BE2C (cell line): ENCODE measurements at places on chromosomes 4 and X.

DNA sequence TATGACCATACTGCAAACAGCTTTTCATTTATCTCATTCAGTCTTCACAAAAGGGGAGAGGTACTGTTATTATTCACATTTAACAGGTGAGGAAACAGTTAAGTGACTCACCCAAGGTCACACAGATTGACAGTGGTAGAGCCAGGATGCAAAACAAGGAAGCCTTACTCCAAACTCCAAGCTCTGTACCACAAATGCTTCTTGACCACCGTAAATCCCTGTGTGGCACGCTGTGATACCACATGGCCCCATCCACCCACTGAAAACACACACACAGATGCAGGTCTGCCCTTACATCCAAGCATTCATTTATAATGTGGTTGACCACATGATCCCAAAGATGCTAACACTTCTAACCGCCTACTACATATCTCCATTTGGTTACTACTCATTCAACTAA lies 129.5 kb downstream of the TSPAN5 start:
- no peak for DNase-seq

- DNase-seq = no peak
Measured at GRCh38 chr4:162699629-162700028, 467.1 kb downstream of the NAF1 start.

DNA sequence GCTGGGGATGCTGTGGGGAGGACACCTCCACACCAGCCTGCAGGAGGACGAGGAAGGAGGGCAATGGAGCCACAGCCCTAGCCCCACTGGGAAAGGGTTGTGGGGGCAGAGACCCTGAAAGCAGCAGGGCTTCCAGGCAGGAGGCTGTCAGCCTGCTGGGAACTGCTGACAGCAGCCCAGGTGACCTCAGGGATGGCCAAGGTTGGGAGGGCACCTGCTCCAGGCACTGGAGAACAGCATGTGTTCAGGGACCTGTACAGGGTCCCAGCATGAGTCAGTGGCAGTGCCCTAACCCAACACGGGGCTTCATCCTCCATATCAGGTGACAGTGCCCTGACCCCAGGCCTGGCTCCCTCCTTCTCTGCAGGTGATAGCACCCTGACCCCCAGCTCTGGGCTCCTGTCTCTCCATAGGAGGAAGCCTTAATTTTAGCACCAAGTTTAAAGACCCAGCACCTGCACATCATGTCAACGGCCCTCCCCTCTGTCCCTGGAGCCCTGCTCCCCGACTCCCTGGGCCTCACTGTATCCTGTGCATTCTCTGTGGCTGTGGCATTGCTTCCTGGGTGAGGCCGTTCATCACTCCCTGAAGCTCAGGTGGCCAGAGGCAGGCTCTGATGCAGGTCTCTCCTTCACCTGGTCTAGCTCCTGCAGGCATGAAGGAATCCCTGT lies 66.3 kb downstream of the CRMP1 start:
- no peak for DNase-seq

DNA sequence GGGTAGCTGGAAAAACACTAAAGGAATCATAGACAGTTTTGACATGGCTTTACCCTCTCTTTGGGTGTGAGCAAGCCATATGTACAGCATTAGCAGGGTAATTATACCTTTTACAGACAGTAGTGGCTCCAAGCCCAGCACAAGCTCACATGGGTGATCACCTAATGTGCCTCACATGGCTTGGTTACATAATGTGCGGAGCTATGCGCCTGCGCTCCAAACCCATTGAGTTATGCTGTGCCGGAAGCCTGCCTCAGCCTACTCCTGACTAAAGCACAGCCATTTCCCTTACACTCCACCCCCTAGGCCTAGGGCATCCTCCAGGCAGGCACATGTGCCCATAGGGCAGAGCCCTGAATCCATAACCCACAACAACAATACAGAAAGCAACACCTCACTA lies 6.5 kb upstream of the TSPAN5 start:
- DNase-seq = no peak

DNA sequence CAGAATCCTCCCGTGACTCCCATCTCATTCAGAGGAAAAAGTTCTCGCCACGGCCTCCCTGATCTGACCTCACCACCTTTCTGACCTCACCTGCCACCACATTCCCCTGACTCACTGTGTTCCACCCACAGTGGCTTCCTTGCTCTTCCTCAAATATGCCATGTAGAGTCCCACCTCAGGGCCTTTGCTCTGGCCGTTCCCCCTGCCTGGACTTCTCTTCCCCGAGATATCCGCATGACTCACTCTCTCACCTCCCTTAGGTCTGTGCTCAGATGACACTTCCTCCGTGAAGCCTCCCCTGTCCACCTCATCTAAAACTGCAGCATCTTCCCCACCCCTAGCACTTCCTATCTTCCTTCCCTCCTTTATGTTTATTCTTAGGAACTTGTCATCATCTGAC lies 7.2 kb upstream of the TSPYL2 start:
- DNase-seq = no peak

DNA sequence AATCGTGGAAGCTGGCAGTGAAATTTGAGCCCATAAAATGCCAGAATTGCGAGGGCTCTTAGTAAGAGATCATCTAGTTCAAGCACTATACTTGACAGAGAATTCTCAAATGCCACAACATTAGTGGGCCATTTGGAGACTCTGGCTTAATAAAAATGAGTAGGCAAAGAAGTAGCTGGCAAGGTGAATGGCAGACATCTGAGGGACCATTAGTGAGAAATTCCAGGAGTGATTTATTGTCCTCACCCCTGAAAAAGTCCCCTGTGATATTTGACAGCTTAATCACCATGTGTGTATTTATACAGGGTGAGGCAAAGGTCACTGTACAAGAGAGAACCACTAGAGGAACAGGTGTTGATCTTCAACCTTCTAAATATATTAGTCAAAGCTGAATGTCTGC lies 207.5 kb downstream of the CHRDL1 start:
- DNase-seq = no peak

DNA sequence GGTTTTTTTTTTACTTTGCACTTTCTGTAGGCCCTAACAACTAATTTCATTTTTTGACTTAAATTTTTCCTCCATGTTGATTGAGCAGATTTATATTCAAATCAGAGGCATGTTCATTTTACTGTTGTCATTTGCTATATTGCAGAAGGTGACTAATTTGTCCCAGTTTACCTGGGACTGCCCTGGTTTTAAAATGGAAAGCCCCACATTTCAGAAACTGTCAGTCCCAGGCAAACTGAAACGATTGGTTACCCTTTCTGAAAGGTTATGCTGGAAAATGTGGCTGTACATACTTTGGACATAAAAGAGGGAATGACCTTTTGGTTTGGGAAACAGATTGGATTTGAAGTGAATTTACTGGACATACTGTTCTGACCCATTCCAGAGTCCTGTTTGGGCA lies 160.0 kb downstream of the SPCS3 start:
- no peak for DNase-seq

- DNase-seq = no peak
Measured at GRCh38 chrX:139892512-139892911, 40.3 kb downstream of the ATP11C start.

DNA sequence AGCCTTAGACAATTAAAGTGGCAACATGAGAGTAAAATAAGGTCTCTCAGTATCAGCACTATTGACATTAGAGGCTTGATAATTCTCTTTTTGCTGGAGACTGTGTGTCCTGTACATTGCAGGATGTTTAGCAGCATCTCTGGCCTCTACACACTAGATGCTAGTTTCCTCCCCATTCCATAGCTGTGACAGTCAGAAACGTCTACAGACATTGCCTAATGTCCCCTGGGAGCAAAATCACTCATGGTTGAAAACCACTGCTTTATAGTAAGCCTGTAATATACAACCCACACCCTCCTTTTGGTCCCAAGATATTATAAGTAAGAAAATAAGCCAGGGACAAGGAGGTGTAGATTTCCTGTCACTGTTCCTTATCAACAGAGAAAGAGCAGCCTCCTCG lies 166.0 kb downstream of the FRMPD4 start:
- DNase-seq = no peak

GRCh38 chrX:148865277-148866210 lies 365.1 kb downstream of the AFF2 start:
- DNase-seq = no peak

- no peak for DNase-seq
Measured at GRCh38 chr4:87112063-87112462, 108.4 kb downstream of the KLHL8 start.

DNA sequence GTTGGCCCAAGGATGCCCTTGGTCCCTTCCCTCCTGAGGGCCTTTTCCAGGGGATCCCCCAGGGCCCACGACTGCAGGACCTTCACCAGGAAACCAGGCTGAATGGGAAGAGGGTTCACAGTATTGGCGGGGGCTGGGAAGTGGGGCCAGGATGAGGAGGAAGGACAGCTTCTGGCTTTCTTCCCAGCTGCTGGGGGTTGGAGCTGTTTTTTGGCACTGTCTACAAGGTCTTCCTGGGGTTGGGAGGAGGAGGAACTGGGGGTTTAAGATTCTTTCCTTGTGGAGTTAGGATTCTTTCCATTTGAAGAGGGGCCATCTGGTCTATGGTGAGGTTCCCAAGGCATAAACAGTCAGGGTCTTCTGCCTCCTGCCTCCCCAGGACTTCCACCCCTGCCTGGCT lies 64.8 kb downstream of the KIF4A start:
- no peak for DNase-seq

- no peak for DNase-seq
Measured at GRCh38 chr4:93466446-93466845, 362.1 kb upstream of the ATOH1 start.

DNA sequence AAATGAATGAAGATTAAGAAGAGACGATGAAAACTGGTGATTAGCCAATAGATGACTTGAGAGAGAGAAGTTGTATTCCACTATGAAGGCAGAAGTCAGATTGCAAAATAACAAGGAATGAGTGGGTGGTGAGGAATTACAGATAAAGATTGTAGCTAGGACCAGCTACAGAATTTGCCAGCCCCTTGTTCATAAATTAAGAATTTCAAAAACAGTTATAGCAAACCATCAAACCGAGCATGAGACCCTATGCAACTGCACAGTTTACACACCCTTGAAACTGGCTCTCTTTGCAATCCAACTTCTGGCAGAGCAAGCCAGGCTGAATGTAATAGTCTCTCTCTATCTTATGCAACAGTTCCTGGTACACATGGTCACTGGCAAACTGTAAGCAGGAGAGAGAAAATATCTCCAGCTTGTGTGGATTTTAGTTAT lies 35.2 kb downstream of the STAP1 start:
- no peak for DNase-seq

GRCh38 chr4:118173956-118174725 lies 139.9 kb downstream of the NDST3 start:
- no peak for DNase-seq

GRCh38 chr4:35500812-35501211 lies 743.5 kb downstream of the ARAP2 start:
- DNase-seq = no peak

DNA sequence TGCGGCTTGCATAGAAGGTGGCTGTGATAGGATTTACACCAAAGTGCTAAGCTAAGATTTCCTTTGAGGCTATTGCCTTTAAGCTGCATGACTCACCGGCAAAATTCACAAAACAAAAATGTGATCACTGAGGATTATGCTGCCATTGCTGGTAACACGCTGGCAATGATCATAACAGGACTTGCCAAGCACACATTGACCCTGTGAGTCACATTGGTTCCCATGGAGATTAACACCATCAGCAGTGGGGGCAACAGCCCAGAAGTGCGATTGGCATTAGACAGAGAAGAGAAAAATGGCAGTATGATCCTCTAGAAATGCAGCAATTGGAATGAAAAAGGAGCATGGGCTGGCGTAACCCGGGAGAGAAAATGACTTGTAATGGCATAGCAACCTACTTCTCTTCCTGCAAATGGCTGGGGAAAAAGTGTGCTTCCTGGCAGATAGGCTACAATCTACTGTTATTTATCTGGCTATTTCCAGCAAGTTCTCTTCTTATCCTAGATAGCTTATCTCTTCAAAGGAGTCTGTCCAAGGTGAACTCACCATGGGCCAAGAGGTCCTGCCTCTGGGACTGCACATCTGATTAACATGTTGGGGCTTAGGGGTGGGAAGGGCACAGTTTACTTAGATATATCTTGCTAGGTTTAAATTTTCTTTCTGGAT lies 314.2 kb upstream of the IGFBP7 start:
- DNase-seq = no peak

DNA sequence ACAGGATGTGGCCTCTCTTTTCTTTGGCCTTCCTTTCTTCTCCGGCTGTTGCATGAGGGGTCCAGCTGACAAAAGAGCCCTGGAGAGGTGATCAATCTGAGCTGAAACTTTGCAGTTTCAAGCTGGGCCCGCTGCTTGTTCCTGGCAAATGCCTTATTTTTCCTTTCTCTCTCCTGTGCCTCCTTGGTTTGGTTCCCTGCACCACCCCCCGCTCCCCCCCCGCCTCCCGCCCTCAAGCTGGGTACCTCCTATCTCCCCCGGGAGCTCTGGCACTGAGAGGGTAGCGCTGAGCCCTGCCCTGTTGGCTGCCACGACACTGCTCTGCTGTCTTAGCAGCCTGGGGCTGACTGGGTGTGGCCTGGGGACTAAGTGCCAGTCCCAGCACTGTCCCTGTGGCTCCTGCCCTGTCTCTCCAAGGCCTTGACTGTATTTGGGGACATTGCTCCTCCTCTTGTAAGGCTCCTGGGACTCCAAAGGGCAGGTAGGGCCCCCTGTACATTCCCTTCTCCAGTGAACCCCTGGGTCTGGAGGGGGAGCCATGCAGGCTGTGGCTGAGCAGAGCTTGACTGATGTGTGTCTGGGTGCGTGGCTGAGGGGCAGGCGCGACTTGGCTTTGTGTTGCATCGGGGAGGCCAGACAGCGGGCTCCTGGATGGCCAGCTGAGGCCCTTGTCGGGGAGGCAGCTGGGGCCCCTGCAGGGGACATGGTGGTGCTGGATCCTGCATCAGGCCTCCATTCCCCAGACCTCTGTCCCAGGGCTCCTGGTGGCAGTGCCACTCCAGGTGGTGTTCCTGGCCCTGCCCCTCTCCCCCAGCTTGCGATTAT lies 1.1 kb downstream of the PLXNA3 start:
- DNase-seq = peak; percentile 68

GRCh38 chr4:163107754-163108153 lies 58.9 kb downstream of the NAF1 start:
- DNase-seq = no peak

GRCh38 chrX:38142610-38143009 lies 78.1 kb downstream of the SRPX start:
- no peak for DNase-seq

- no peak for DNase-seq
Measured at GRCh38 chrX:54415534-54416350, 24.5 kb upstream of the TSR2 start.

GRCh38 chr4:68076194-68076593 lies 53.5 kb downstream of the TMPRSS11F start:
- DNase-seq = no peak

- DNase-seq = no peak
Measured at GRCh38 chr4:151670843-151671242, 90.0 kb downstream of the GATB start.

GRCh38 chr4:48968814-48969213 lies 17.3 kb upstream of the CWH43 start:
- no peak for DNase-seq

DNA sequence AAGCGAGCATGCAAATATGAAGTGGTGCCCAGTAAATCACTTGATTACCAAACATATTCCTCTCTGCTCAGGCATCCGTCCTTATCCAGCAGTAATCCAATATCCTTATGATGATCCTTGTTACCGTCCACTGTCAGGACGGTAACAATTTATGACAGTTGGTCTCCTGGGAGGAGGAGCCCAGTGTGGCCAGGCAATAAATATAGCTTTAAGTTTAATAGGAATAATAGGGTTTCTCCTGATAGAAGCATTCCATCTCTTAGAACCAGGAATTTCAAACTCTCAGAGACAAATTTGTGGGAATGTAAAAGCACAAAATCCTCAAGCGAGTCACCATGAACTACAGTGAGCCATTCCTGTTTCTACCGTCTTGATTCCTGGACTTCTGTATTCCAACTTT lies 171.2 kb upstream of the IL15 start:
- peak; percentile 55 for DNase-seq
